Stimulated activated CD8-positive, alpha-beta memory T cell treated with anti-CD3 and anti-CD28 coated beads, Interleukin-15, amount 100 ng/mL, for 1 hour (primary cell): ENCODE measurements at places on chromosomes 2 and 18.

DNA sequence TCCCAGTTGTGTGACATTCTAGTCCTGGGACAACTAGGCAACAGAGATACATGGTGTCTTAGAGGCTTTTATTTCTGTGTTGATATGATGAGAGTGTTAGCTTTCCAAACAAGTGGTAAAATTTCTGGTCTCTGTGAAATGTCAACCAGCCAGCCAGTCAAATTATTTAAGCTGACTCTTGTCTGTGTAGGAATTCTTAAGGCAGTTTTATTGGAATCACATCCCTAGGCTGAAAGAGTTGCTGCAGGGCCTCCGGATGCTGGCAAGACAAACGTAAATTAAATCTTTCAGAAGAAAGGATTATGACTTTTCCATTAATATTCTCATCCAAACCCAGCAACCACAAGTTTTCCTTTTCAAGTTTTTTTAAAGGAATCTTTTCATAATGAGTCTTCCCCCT lies 44.6 kb downstream of the SERPINB7 start:
- no peak for DNase-seq

DNA sequence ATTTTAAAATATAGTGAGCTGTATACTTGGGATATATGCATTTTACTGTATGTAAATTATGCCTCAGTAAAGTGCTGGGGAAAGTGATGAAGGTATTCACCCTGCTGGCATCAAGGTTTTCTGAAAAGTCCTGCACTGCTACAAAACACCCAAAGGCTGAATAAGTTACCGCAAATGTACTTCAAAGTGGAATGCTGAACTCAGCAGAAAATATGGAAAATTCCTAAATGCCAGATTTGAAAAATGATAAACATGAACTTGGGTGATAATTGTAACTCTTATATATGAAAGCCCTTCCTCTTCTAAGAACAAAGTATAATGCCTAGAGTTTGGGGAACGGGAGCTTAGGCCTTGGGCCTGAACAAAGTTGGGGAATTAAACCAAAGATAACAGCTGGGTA lies 133.0 kb downstream of the GALNT1 start:
- no peak for DNase-seq

- DNase-seq, result no peak
These were observed 12.9 kb downstream of the TTL start for GRCh38 chr2:112494828-112495227.

GRCh38 chr2:215136669-215137328 lies 1.6 kb downstream of the ABCA12 start:
- DNase-seq, result no peak

GRCh38 chr18:75607701-75608100 lies 180.2 kb upstream of the SMIM21 start:
- no peak for DNase-seq

DNA sequence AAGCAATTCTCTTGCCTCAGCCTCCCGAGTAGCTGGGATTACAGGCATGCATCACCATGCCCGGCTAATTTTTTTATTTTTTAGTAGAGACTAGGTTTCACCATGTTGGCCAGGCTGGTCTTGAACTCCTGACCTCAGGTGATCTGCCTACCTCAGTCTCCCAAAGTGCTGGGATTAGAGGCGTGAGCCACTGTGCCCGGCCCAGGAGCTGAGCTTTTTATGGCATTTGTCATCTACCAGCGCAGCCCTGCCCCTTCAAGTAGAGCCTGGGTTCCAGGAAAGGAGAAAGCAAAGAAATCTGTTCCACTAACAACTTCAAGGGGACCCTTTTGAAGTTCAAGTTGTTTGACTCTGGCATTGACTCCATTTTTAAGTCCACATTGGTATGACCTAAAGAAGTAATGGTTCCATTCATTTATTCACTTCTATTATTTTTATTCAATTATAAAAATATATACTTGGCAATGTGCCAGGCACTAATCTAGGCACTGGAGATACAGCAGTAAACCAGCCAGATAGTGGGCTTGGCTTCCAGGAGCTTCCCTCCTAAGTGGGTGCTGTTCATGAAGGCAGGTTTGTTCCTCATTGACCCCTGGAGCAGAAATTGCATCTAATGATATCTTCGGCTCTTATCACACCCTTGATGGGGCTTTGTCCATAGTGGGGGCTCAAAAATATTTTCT lies 8.0 kb upstream of the SFTPB start:
- DNase-seq, result no peak

DNA sequence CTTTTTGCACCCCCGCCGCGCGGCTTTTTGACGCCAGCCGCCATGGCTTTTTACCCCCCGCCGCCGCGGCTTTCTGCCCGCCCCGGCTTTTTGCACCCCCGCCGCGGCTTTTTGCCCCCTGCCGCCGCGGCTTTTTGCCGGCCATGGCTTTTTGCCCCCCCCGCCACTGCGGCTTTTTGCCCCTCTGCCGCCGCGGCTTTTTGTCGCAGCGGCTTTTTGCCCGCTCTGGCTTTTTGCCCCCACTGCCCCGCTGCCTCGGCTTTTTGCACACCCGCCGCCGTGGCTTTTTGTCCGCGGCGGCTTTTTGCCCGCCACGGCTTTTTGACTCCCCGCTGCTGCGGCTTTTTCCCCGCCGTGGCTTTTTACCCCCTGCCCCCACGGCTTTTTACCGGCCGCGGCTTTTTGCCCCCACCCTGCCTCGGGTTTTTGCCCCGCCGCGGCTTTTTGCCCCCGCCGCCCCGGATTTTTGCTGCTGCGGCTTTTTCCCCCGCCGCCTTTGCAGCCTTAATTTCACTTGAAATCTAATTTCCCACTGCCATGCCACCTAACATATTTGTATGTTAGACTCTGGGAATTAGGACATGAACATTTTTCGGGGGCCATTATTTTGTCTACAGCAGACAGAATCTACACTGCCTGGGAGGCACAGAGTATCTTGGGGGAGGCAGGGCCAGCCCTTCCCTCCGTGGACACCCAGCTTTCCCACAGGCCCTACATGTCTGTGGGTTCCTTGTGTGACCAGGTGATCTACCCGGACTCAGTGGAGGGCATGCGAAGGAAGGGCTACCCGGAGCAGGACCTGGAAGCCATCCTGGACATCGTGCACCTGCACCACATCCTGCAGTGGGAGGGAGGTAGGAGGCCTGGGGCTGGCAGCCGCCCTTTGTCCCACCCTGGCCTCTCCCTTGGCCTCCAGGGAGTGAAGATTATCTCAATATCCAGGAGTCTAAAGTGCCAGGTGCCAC lies 3031.0 kb upstream of the TEKT4 start:
- no peak for DNase-seq

DNA sequence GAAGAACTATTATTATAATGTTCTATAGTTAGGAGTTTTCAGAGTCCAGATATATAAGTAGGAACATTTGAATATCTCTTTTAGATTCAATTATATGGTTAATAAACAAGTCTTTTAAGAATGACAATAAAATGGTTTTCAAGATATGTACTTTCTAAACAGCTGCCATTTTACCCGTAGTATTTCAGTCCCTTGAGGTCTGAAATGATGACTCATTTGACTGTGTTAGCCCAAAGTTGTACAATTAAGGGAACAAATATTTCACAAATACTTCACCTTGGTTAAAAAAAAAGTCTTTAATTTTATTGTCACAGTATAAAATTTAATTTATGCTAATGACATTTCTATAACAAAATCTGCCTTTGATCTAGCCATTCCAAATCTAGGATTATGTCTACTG lies 91.6 kb upstream of the TANK start:
- no peak for DNase-seq

- no peak for DNase-seq
These were observed 81.4 kb downstream of the EPAS1 start for GRCh38 chr2:46378616-46379015.

DNA sequence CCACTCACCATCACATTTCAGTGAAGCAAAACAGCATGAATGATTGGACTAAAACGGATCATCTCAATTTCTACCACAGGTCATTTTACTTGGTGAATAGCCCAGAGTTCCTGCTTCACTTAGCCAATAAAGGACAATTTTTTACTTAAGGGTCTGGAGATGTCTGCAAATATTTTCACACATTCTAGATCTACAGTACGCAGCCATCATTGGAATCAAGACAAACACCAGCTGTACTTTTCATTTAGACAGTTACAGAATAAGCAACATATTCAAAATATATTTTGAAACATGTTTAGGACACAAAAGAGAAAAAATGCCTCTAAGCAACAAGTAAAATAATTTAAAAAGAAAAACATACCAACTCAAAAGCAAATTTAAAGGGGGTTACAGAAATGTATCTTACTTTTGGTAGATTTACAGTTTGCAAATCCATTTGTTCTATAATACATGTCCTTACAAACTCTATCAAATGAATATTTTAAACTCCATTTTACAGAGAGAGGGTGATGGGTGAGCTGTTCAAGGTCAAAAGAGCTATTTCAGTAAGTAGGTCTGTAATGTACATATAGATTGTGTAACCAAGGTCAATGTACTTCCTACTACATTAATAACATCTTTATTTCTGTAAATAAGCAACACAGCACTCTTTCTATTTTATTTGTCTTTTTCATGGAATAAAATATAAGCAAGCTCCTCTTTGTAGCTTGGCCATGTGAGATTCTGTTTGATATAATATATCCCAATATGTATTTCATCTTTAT lies 13.4 kb downstream of the PPP1R1C start:
- DNase-seq, result no peak

DNA sequence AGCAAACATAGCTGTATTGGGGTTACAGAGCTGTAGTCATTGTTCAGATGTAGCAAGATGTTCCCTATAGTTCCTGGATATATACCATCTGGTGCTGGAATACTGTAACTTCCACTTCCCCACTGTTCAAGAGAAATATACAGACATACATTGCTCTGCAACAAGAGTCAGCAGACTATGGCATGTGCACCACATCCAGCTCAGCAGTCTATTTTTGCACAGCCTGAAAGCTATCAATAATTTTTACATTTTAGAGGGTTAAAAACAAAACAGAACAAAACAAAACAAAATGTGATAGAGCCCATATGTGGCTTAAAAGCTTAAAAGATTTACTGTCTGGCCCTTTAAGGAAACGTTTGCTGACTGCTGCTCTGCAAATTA lies 31.8 kb upstream of the VIT start:
- DNase-seq, result no peak

DNA sequence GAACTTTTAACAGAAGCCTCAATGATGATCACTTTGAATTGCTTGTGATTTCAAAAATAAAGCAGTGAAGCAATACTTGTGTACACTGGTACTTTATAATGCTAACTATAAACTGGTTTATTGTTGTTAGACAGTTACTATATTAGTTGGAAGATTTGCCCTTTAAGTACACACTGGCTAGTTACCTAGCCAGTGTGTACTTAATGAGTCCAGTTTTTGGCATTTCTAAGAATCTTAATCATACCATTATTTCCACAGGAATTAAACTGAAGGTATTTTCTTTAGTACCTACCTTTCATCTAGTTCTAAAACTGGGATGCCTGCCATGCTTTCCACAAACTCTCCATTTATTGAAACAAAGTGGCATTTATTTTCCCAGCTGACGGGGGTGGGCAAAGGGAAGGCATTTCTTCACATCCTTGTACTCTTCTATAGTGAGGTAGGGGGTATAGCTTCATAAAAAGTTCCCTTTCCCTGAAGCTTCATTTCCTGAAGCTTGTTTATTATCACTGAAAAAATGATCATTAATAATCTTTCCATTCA lies 49.9 kb downstream of the UGP2 start:
- DNase-seq, result no peak

DNA sequence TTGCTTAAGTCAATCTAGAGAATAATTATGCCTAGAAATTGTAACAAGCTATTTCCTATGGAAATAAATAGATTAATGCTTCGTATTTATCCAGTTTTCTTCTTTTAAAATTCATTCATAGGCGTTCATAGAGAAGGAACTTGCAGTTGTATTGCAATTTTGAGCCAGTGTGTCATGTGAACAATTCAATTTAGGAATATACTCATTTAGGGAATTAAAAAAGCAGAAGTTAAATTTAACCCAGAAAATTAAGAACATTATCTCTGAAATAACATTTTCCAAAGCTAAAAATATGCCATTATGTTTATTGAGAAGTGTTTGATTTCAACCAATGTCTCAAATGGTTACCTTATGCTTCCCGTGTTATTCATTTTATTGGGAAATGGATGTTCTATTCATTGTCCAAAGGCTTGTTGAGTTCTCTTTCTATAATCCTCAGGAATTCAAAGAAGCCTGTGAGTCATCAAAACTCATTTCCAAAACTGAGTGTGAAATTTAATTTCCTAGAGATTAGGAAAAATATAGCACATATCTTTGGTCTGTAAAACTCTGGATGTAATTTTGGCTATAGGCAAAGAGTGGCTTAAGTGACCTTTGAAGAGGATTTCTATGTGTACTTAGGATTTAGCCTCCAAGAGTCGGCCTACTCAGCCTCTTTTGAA lies 99.7 kb downstream of the SLC8A1 start:
- no peak for DNase-seq

DNA sequence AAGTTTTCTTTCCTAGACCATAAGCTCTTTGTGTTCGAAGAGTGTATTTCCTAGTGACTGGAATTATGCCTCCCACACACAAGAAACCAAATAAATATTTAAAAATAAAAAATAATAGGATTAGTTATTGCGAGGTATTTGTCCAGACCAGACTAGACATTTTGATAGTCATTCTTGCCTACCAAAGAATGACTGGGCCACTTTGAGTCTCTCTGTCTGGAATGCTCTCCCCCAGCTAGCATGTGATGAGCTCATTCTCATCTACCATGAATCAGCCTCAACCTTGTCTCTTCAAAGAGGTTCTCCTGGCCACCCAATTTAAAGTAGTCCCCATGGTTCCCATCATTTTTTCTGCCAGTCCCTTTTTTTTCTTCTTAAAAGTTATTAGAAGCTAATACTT lies 13.9 kb upstream of the DSC1 start:
- no peak for DNase-seq

DNA sequence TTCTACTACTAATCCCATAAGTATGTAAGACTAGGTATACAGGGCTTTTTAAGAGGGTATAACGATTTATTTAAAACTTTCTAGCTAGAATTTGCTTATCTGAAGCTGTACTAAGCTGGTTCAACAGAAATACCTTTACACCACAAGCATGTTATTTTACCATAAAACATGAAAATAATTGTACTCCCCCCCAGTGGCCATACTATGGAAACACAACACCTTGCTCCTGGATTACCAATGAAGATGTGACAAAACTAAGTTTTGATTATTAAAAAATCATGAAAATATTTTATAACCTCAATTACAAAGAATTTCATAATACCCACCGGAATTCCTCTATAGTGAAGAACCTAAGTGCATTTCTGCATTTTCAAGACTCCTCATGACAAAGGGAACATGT lies 27.3 kb downstream of the LPIN2 start:
- no peak for DNase-seq

- no peak for DNase-seq
These were observed 23.5 kb upstream of the MTERF4 start for GRCh38 chr2:241125626-241126025.

- no peak for DNase-seq
These were observed 356.9 kb upstream of the SMIM21 start for GRCh38 chr18:75784390-75784789.

- DNase-seq, result no peak
These were observed 23.6 kb downstream of the SUCLG1 start for GRCh38 chr2:84435345-84436025.
